Activated CD4-positive, alpha-beta T cell treated with anti-CD3 and anti-CD28 coated beads for 1 hour (primary cell): ENCODE measurements at places on chromosomes 3 and 15.

DNA sequence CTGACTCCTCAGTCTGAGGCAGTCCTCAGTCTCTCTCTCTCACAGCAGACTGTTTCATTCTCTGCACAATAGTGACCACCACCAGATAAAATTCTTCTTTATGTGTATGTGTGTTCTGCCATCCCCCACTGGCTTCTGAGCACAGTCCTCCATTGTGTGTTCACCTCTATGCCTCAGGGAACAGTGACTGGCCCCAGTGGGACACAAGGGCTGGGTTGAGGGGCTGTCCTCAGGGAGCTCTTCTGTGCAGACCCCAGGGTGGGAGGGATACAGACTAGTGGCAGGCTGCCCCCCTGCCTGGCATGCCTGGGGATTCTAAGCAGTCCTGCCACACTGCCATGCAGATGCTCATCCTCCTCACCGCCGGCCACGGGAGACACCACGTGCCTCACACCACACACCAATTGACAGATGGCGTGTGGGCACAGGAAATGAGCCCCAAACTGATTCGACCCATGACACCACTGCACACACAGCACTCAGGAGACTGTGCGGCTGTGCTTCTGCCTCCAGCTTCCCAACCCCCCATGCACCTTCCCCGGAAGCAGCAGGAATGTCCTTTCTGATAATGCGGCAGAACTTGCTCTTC lies 237.6 kb upstream of the CHRNA7 start:
- DNase-seq, result no peak

DNA sequence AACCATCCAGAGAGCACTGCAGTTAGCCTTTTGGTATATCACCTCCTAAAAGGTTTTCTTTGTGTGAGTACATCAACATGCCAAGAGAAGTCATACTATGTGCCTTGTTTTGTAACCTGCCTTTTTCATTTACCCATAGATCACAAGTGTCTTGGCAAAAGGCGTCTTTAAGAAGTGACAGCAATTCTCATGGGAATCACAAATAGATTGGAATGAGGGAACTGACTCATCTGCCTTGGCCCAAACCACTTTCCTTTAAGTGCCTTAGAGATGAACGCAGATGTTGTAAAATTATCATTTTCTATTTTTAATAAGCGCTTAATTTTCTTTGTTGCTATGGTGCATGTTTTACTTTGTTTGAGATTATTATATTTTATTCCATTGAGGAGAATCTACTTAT lies 20.7 kb upstream of the POMGNT2 start:
- DNase-seq, result no peak

DNA sequence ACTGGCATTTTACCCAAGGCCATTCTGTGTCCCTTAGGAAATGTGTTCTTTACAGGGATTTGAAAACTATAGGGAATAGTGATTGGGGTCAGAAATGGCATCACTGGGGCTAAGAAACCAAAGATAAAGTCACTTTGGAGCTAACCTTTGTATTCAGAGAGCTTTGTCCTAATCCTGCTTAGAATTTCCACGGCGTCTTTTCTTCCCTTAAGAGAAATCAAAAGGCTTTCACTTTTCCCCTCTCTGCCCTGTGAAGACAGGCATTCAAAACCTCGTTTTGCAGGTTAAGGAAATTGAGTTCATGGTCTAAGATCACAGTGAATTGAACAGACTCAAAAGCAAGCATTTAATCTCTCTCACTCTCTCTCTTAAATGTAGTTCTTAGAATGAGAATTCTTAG lies 182.5 kb downstream of the VGLL4 start:
- DNase-seq, result no peak

- DNase-seq, result no peak
These were observed 25.4 kb downstream of the HES1 start for GRCh38 chr3:194161131-194162045.

GRCh38 chr3:124633524-124633923 lies 96.7 kb upstream of the UMPS start:
- DNase-seq, result no peak

DNA sequence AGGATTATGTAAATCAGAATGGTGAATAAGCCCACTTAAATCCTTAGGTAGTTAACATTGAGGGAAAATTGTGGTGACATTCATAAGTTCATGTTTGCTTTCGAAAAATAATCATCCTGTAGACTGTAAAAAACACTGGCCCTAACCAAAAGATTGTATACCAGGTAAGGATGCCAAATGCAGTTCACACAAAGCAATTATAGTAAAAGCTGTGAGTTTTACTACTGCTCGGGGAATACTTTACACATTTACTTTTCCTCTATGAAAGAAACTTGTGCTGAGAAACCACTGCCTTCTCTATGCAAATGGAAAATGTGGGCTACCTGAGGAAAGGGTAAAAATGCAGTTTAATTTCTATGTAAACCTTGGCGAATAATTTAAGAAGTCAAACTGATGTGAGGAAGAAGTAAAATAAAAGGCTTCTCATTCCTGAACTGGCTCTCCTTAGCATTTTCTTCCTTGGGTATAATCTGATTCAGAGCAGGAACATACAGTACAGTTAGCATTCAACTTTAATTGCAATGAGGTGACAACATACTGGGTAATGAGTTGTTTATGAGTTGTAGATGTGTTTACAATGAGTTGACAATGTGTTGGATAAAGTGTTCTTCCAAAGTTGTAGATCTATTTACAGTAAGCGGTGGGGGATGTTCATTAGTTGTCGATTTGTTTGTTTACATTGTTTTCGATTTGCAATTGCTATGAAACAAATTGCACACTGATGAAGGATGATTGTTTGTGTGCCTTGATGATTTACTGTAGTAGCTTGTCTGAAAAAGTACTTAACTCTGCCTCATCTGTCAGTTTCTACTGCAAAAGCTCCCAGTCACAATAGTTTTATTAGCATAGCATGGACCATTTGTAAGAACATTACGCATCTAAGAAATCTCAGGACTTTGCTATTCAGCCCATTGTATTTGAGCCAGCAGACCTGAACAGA lies 453.0 kb upstream of the DPH6 start:
- no peak for DNase-seq

DNA sequence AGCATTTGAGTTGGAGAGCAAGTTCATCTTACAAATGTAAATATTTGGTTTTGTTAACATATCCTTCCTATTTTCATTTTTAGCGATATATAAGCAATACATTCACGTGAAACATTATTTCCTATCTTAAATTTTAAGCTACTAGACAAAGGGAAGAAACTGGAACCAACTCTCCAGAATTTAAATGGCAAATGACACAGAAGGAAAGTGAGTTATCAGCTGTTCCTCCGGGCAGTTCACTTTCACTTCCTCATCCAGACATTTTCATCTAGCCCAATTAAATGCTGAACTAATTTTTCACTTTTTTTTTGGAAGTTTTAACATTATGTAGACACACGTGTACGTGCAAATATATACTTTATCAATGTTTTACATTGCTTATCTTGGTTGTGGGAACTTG lies 58.7 kb downstream of the MORC1 start:
- DNase-seq, result no peak

DNA sequence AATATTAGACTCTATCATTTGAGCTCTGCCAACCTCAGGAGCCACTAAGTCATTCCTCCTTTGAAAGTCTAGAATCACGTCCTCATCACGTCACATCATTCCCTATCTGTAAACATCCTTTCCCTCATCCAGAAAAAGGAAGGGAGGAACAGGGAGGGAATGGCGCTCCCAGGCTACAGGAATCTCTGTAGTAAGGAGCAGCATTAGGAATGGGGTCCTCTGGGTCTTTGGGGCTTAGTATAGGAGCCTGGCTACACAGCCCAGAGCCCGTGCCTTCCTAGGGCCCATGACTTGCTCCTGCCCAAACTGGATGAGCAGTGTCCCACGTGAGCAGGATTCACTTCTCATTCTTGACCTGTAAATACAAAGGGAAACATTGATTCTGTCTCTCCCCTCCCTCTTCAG lies 1.6 kb downstream of the TAGLN3 start:
- DNase-seq, result no peak

GRCh38 chr3:157467200-157467599 lies 30.6 kb downstream of the PTX3 start:
- no peak for DNase-seq

DNA sequence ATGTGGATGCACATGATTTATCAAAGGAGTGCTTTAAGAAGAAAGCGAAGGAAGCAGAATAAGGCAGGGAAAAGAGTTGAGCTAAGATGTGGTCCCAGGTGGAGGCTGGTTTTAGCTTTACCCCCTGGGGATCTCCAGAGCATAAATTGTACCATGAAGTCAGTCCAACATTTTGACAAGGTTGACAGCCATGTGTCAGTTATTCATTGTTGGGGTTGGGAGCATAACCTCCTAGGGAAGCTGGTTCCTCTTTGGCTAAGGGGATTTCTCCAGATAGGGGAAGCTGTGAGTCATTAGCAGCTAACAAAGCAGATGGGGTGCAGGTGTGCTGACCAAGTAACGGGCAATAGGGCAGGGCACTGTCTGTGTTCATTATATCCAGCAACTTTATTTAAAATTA lies 123.7 kb upstream of the IGSF10 start:
- DNase-seq, result no peak
